ENCODE measurements at places on chromosomes 3 and 15.
A peak's percentile ranks its signal among the peaks of the same experiment; 100 is the strongest.

DNA sequence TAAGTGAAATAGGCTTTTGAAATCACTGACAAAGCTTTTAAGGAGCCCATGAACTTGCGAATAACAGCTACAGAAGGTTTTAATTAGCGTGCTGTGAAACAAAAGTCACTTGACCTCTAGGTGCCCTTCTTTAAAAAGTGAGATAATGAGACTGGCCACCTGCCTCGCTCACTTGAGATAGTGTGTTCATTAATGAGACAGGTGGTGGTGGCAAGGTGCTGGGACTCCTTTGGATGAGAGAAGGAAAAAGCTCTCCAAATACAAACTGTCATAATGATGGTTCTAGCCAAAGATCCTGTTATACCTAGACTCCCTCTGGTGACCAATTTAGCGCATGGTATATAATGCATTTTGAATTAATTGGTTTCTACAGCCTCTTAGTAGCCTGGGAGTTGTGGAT, 22.7 kb upstream of the IREB2 start:
- peak; percentile 40 for DNase-seq

DNA sequence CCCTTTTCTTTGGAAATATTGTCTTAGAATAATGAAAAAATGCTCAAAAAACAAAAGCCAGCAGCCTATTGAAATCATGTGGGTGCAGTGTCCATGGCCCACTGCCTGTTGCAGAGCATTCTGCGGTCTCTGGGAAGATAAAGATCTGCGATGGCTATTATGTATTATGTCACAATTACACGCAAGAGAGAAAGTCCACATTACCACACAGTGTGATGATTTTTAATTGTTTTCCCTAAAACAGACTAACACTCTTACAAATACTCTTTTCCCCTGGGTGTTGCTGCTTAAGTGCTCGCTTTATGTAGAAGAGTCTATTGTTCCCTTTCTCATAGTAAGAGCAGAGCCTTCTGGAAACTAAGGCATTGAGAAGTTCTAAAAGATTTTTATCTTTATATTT, 32.2 kb downstream of the SSR3 start:
- no peak for DNase-seq

- no peak for DNase-seq
Measured at GRCh38 chr3:113277941-113278598, 66.7 kb downstream of the BOC start.

DNA sequence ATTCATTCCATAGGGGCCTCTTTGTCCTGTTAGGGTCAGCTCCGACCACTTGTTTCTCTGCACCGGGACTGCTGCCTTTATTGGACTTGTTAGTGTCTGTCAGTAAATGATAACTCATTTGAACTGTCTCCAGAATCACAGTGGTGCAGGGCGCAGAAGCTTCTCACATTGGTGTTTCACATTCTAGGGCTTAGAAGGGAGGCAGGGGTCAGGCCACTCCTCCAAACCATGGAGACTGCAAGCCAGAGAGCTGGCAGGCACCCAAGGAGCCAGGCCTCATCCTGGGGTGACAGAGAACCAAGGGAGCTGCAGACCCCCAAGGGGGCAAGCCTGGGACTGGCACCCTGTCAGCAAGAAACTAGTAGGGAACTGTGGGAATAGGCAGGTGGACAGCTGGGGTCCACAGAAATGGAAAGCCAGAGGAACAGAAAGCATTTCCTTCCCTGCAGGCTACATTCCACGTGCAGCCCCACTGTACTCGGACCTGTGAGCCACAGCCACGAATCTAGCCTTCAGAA, 49.1 kb downstream of the CCNL1 start:
- no peak for DNase-seq

GRCh38 chr3:100941041-100941440, 52.2 kb downstream of the ABI3BP start:
- DNase-seq: no peak

- DNase-seq: no peak
Measured at GRCh38 chr3:40521254-40521653, 3.5 kb upstream of the ZNF621 start.

- no peak for DNase-seq
Measured at GRCh38 chr3:146139586-146140110, 21.3 kb downstream of the PLOD2 start.

Data from small intestine (tissue), 16 donors.